ENCODE measurements at places on chromosomes 1 and 21. TPM values are rescaled to one million over a fixed set of nuclear protein-coding genes. Genes with fewer than 3 reads are reported as not detected.

The RGS1 gene
- total RNA-seq: 1.3 TPM

The TFF2 gene
- not detected for total RNA-seq

The CACNA1S gene
- total RNA-seq: not detected

The LCE1E gene
- not detected for total RNA-seq

The LDLRAD2 gene
- total RNA-seq: 5.0 TPM

The DPT gene
- total RNA-seq: not detected
